ENCODE measurements at places on chromosomes 2 and 18.

- DNase-seq, result no peak
These were observed 547.7 kb upstream of the LRRTM1 start for GRCh38 chr2:80852079-80852807.

DNA sequence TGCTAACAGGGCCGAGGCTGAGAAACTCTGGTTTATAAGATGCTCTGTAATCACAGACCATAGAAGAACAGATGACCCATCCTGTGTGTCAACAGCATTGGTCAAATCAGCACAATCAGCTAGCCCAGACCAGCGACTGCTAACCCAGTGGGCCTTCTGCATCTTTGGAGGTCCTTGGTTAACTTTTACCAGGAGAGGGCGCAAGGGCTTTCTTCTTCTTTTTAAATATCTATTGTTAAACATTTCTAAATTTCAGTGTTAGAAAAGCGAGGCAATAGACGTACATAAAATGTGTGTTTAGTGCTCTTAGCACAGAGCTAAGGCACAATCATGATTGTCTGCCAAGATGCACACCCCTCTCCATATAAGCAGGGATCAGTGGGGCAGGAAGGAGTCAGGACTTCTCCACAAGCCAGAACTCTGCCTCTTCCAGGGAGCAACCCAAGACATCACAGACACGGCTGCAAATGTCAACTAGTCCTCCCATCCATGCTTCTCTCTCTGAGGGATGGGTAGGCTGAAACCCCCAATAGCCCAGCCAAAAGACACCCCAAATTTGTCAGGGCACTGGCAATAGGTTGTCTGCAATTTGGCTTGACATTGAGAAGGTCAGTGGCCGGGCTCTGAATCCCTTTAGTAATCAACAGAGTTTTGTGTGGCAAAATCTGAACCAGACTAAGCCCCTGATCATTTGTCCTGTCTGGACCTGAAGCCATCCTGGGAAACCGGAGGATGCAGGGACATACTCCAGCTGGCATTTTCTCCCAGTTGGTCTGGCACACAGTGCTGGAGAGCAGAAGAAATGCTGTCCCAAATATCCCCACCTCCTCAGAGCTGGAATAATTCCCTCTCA, 188.2 kb downstream of the BCL2 start:
- peak; percentile 12 for DNase-seq

DNA sequence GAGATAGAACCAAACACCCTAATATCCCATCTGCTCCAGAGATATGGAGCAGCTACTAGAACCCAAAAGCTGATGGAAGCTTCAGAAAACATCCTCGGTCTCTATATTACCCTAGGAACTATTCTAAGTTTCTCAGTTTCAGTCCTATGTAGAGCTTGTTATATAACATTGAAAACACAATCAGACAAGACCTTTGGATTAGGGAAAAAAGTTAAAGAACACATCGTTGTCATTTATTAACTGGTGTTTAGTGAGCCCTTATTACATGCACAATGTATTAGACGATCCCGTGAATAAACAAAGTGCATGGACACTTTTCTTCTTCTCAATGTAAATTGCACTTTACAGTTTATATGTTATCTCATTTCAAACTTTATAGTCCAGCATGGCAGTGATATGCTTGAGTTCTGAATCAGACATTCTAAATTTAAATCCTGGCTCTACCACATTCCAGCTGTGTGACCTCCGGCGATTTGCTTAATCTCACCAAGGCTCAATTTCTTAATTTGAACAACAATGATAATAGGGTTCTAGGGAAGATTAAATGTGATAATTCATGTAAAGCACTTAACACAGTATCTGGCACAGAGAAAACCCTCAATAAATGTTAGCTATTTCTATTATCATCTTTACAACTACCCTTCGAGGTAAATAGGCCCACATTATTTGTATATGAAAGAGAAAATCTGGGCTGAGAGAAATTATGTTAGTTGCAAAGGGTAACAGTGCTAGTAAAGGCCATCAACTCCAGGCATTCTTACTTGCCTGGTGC, 83.6 kb upstream of the PIK3C3 start:
- no peak for DNase-seq

DNA sequence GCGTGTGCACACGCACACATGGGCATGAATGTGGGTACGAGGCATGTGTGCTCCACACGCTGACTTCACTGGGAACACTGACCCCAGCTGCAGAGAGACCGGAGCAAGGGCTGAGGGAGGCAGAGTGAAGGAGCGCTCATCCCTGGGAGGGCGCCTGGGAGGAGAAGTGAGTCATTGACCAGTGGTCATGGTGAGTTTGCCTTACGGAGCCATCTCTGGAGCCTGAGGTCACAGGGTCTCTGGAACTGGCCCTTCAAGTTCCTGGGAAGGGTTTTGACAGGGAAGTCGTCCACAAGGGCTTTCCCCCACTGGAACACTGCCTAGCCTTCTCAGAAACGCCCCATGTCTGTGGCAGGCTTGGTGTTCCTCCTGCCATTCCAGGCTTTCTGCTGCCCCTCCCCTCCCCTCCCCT, 14.3 kb upstream of the TMEM185B start:
- peak; percentile 74 for DNase-seq

DNA sequence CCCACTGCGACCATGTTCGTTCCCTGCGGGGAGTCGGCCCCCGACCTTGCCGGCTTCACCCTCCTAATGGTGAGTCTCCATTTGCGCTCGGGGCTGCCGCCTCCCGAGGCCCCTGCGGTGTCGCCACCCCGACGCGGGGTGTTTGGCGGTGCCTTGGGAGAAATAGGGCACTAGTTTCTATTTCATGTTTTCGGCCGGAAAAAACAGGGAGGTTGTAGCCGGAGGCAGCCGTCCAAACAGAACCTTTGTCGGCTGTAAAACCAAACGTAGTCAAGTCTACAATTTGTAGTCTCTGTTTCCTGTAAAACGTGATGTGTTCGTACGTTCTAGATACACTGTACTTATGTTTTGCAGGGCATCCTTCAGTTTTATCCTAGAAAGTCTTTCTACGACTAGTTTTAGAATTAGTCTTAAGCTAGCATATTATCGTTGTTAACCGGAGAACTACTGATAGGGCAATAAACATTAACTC, 290 bp downstream of the PSMG2 start:
- DNase-seq, result no peak

- DNase-seq, result no peak
These were observed 291.1 kb downstream of the SLC8A1 start for GRCh38 chr2:40160751-40161218.

DNA sequence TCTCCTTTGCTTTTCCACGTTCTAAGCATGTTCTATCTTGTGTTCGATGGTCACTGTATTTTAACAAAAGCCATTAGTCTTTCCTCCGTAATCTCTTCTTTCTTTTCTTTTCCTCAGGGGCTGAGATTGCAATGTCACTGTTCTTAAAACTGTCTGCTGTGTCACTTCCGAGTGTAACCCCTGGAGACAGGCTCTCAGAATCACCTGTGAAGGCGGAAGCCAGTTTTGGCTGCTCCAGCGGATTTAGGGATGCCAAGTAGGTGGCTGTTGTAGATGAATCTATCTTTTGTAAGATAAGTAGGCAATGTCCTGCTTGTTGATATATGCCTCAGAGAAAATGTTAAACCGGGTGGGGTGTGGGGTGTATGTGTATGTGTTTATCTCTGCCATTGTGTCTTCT, 94.7 kb upstream of the L3MBTL4 start:
- no peak for DNase-seq

GRCh38 chr18:8504424-8504823, 104.8 kb upstream of the RAB12 start:
- no peak for DNase-seq

DNA sequence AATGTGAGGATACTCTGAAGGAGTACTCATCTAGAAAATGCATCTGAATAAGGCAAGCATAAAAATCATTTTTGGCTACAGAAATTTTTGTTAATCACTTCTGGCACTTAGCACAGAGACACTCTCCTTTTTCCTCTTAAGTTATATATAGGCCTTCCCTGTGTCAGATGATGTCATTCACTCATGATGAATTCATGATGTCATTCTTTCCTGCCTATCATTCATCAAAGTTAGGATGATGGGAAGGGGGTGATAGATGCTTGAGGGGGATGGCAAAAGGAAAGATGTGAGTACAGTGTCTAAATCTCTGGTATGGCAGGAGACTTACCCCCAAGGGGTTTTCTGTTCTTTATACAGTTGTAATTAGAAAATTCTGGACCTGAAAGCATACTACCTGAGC, 42.0 kb downstream of the MAP3K20 start:
- no peak for DNase-seq

- DNase-seq, result no peak
These were observed at the start of gene XDH for GRCh38 chr2:31414601-31415241. TSS of gene XDH (minus strand) at chr2:31414742. CDS start at chr2:31414666, 76 bp downstream.

GRCh38 chr2:27400348-27401135, 8.8 kb downstream of the PPM1G start:
- DNase-seq, result no peak

GRCh38 chr18:26656431-26656943, 108.1 kb upstream of the KCTD1 start:
- DNase-seq, result no peak

GRCh38 chr18:53698907-53699306, 525.6 kb downstream of the MBD2 start:
- peak; percentile 5 for DNase-seq

DNA sequence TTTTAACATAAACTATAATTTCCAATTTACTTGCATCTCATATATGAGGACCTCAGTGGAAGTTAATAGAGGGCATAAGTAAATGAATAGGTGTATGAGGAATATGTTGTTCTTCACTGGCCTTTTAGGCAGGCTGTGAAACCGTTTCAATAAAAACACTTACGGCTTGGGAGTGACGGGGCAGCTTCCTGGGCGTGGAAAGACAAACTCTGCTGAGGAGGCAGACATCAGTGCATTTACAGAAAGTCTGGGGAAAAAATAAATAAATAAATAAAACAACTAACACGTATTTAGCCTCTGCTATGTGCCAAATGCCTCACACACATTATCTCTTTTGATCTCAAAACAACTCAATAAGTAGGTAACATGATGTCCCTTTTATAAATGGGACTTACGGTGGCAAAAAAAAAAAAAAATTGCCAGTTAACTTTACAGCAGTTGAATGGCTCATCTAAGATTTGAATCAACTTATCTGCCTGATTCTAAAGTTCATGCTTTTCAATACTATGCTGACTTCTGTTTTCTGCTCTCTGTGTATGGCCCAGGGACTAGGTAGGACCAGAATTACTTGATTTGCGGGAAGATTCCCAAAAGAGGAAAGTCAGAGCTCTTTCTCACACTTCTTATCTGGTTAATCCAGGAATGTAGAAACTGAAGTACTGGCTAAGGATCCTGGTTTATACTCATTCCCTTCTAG, 77.5 kb upstream of the LRATD1 start:
- no peak for DNase-seq

GRCh38 chr2:240043279-240043989, 9.9 kb downstream of the OR6B3 start:
- DNase-seq, result no peak

DNA sequence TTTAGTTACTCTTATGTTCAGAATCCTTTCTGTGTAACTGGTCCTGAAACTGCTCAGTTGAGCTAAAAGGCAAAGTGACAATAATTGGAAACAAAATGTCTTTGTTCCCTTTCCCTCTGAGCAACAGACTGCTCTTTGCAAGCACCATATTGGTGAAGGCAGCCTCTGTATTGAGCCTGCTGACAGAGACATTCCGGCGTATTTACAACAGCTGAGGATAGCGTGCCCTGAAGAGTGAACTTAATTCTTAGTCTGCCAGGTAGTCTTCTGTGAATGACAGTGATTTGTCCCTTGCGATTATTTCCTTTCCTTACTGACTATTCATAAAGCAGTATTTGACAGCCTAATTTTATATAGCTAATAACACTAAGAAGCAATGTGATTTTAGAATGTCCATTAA, 239.1 kb downstream of the CPS1 start:
- DNase-seq, result no peak

GRCh38 chr2:178204977-178205376, 10.7 kb downstream of the OSBPL6 start:
- no peak for DNase-seq

DNA sequence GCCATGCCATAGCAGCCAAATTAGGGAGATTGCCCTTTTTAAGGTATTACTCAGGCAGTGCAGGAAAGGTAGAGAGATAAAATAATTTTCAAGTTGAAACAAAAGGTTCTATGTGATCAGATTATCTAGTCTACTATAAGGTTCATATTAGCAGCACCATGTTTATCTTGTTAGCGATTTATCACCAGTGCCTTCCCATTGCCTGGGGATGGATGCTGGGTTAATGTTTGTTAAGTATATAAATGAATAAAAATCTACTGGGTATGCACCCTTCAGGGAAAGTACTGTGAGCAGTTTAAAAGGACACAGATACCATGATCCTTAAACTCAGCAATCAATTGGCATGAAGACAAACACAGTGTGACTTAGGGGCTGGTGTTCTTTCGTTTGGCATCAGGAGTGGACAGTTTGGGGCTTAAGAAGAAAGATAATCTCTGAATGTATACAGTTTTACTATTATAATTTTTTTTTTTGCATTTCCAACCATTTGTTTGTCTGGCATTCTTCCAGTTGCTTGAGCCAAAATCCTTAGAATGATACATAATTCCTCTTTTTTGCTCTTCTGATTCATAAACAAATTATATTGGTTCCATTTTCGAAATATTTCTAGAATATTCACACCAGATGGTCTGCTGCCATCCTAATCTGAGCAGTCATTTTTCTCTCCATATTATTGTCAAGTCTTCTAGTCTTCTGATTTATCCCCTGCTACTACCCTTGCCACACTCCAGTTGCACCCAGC, 512.8 kb upstream of the SLC8A1 start:
- DNase-seq, result no peak

GRCh38 chr2:196987298-196987648, 60.8 kb upstream of the PGAP1 start:
- DNase-seq, result peak; percentile 14

- no peak for DNase-seq
These were observed 89.4 kb upstream of the LRRTM1 start for GRCh38 chr2:80393991-80394390.

GRCh38 chr2:75076088-75076487, 117.6 kb downstream of the POLE4 start:
- no peak for DNase-seq

GRCh38 chr18:111306-112014, 46.9 kb upstream of the USP14 start:
- DNase-seq, result peak; percentile 11

- no peak for DNase-seq
These were observed 687.1 kb downstream of the DPP10 start for GRCh38 chr2:115129536-115129935.

Data from astrocyte (in vitro differentiated cells and primary cell).